COLO829 (cell line): ENCODE measurements at places on chromosomes 1 and 21.

- no peak for DNase-seq
These were observed 928 bp downstream of the TLCD4 start for GRCh38 chr1:95118067-95118499.

DNA sequence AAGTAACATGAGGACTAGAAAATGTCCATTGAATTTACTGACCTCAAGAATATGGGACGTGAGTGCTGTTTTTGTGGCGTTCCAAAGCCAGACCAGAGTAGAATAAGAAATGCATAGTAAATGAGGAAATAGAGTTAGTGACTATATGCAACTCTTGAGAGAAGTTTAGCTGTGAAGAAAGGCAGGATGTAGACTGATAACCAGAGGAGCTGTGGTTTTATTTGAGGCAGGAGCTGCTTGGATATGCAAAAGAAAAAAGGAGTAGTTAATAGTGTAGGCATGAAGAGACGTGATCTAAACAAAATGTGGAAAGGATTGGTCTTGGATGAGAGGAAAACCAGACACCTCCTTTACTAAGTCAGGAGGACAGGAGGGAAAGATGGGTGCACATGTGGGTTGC is 28.2 kb downstream of the DNAH14 start:
- no peak for DNase-seq

- no peak for DNase-seq
These were observed 4.5 kb downstream of the NECAP2 start for GRCh38 chr1:16445052-16445451.

GRCh38 chr1:87252406-87252805 is 76.3 kb upstream of the LMO4 start:
- DNase-seq, result no peak

GRCh38 chr1:183293876-183294275 is 107.8 kb downstream of the LAMC2 start:
- no peak for DNase-seq

DNA sequence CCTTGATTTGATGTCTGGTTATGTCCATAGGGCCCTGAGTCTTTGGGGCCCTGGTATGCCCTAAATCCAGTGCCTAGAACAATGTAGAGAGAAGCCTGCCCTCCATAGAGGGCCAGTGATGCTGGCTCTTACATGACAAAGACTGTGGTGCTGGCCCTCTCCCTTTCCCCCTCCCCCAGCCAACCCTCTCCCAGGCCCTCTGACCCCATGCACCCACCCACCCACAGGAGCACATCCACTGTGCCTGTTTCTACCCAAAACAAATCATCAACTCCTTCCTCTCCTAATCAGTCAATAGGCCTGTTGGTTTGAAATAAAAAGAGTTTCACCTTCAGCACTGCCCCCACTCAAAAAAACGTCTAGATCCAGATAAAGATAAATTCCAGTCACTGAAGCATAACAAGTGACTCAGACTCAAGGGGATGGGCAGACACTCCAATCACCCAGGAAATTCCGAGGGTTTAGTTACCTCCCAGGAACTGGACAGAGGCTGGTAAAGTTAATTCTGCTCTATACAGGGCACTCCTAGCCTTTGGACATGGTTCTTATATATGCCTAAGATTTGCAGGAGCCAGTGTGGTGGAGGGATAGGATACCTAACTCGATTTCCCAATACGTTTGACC is 144.8 kb upstream of the VANGL1 start:
- no peak for DNase-seq

- DNase-seq, result no peak
These were observed 35.5 kb downstream of the CRP start for GRCh38 chr1:159678939-159679338.

DNA sequence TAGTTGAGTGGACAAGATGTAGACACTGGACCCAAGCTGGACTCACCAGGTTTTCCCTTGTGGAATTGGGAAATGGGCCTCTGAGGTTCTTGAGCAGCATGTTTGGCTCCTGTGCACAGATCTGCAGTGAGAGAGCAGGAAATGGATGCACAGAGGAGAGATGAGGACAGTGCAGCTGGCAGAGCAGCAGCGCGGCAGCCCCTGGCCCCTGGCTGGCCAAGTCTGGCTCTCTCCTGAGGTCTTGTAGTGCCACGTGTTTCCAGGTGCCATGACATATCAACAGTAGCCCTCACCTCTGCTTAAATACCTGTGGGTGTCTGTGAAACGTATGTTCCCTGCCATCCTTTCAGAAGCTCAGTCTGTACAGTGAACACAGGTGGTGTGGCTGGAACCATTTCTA is 19.2 kb upstream of the BCL10 start:
- no peak for DNase-seq

GRCh38 chr1:62406576-62406975 is 30.3 kb upstream of the USP1 start:
- DNase-seq, result no peak

- no peak for DNase-seq
These were observed 5.0 kb downstream of the TSTD1 start for GRCh38 chr1:161033751-161034150.

- no peak for DNase-seq
These were observed 2.5 kb downstream of the COA7 start for GRCh38 chr1:52695627-52696026.

DNA sequence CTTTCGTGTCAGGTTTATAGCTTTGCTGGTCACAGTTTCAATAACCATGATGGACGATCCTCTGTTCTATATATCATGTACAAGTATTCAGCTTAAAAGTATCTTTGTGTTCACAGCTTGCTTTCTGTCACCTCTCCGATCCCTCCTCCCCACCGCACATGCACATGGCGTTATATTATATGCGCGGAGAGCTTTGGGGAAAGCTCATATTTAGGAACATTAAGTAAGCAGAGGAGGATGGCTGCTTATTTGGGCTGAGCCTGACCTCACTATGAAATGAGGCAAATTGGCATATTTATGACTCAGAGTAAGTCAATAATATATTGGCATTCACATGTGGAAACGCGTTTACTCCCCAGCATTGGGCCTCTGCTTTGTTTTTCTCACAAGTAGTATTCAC is 360.5 kb downstream of the HLX start:
- no peak for DNase-seq

GRCh38 chr21:43274946-43275310 is 106.1 kb downstream of the CRYAA start:
- no peak for DNase-seq

GRCh38 chr21:22345624-22346023 is 1347.4 kb downstream of the NCAM2 start:
- DNase-seq, result no peak

DNA sequence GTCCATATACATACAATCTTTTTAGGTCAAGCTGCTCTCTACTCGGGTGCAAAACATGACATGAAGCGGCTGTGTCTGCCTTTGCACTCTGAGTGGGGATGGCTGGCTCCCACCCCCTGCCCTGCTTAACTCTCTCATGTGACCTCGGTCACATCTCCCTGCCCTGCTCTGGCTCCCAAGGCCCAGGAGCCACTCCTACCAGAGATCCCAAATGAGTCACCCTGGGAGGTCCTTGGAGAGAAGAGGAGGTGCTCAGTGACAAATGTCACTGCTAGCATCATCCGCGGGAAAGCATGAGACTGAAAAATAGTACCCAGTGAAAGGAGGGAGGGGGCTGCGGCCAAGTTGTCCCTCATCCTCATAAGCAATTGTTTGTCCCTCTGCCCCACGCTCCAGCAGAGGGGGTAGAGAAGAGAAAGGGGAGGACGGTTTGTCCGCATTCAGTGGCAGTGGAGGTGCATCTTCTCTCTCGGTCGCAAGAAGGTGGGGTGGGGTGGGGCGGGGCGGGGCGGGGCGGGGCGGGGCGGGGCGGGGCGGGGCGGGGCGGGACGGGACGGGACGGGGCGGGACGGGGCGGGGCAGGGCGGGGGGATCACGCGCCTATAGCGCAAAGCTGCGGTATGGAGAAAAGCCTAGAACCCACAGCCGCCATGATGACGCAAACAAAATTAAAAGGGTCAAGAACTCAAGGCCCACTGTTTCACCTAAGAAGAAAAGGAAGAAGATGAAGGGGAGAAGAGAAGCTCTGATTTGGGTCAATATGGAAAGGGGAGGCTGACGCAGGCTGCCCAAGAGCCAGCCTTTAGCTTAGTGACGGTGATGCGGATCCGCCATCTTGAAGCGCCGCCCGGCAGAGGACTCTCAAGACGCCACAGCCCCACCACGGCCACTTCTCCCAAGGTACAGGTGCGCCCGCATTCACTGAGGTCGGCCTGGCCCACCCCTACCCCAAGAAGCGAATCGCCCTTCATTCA is 66.2 kb downstream of the CD46 start:
- no peak for DNase-seq

- no peak for DNase-seq
These were observed 39.9 kb downstream of the RGL1 start for GRCh38 chr1:183844806-183845205.

- no peak for DNase-seq
These were observed 102.3 kb upstream of the CLDN14 start for GRCh38 chr21:36582271-36582670.

DNA sequence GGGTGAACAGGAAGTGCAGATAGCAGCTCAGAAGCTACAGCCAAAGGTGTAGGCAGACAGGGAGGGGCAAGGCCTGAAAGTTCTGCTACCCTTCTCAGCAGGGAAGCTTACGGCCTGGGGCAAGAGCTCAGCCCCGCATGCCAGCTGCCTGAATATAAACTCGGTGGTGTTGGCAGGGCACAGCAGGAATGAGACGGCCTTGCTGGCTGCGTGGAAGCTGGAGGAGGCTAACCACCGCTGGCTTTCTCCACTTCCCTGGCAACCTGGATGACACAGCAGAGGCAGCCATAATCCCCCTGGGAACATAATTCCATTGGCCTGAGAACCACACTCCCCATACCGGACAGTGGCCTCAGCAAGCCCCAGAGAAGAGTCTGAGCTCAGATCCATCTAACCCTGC is 81.9 kb upstream of the PRRC2C start:
- no peak for DNase-seq

DNA sequence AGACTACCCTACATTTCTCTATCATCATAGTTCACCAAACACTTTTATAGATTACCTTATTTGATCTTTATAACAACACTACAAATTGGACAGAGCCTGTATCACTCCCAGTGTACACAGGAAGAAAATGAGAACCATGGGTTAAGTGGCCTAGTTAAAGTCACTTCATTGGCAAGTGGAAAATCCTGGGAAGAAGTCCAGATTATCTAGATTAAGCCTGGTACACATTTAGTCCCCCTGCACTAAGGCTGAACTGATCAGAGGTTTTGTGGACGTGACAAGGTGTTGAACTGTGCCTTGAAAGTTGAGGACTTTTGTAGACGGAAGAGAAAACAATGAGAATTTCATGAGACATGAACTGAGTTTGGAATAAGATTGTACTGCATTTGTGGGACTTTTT is 7.5 kb upstream of the USH2A start:
- DNase-seq, result no peak

GRCh38 chr1:55127827-55128343 is 87.3 kb downstream of the USP24 start:
- DNase-seq, result peak; percentile 4

GRCh38 chr1:20530306-20530705 is 22.1 kb upstream of the FAM43B start:
- DNase-seq, result no peak

DNA sequence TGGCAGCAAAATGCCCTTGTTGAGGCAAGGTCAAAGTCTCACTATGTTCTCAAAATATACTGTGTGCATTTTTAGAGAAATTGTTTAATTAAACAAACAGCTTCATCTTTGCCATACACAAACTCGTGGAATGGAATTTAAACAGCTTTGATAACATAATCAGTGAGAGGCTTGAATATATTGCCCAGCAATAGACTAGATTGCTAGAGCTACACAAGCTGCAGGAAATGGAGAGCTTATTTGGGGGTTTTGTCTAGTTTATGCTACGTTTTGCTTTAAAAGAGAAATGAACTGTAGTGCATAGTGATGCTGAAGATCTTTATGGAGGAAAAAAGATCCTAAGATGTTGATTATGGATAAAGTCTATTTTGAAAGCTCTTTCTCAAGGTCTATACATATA is 166.8 kb upstream of the HMCN1 start:
- no peak for DNase-seq

DNA sequence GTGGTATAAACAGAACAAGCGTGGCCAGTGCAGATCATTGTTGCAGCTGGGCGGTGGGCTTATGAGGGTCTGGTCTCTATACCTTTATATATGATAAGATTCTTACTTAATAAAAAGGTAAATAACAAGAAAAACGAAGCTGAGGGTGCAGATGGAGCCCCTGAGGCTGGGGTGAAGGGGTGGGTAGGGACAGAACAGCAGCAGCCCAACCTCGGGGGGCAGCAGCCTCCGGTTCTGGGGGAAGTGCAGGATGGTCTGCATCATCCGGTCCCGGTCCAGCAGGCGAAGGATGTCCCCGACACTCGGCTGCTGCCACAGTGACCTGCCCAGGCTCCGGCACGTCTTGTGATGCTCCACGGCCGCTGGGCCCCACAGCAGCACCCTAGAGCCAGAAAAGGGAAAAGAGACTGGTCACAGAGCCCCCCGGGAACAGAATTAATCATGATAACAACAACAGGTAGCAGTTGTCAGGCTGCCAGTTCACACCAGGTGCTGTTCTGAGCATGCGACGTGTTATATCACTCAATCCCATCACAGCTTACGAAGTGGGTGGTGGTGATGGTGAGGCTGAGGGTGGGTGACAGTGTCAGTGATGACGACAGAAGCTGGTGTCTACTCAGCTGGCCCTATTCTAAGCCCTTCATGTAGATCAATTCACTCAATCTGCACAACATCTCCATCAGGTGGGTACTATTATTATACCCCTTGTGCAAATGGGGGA is 35.5 kb downstream of the MRAP start:
- no peak for DNase-seq

DNA sequence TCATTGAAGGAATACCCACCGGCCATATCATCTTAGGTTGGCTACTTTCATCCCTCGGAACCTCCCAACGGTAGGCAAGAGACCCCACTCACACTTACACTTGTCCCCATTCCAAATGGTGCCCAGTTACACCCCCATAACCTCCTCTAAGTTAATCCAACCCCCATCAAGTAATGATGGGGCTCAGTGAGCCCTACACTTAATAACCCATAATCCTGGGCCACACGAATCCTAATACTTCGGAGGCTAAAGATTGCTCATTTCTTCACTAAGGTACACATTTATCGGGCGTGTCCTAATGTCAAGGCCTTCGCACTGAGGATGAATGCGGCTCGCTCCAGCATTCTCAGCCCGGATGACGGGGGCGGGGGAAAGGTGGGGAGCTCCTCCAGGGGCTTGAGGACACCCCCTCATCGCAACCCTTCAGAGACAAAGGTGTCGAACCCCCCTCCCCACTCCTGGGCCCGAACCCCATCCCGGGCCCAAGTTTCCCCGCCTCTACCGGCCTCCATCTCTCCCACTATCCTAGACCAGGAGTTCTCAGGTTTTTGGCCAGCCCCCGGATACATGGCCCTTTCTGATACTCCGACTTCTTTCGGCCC is 435 bp downstream of the ILF2 start:
- DNase-seq, result no peak

DNA sequence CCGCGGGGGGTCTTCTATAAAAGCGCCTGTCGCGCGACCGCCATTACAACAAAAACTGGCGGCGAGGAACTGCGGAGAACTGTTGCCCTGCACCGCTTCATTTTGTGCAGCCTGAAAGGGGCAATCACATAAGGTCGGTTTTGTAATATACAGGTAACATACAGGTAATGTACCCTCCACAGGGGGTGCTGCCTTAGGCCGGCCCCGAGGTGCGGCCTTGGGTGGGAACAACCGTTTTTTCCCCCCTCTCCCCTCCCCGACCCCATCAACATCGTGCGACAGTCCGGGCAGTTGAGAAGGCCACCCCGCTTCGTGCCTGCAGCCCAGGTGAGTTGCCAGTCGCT is at the start of gene BRDT:
Gene BRDT, plus strand, starts transcription at position 46 of the 344 bp plus-strand sequence. CDS start 13,354 bp downstream, outside the sequence.
- no peak for DNase-seq
